Hippocampal formation (tissue), 2 donors: ENCODE measurements at places on chromosomes 1 and 21.

GRCh38 chr21:45589686-45590245 lies 47.5 kb upstream of the SLC19A1 start:
- DNase-seq = no peak

DNA sequence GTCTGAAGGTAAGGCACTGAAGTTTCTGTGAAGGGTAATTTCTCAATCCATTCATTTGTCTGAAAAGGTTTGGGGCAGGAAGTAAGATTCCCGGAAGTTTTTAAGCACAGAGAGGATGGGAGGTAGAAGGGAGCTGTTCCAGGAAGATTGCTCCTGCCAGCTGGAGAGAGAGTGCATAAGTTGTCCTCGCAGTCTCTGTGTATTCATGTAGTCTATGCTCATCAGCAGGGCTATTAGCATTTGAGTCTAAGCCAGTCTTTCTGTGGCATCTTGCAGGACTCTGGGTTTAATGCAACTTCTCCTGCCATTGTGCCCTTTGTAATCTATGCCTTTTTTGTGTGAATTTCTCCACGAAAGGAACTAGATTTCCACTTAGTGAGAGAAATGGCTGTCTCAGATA lies 140.8 kb upstream of the FGGY start:
- no peak for DNase-seq

DNA sequence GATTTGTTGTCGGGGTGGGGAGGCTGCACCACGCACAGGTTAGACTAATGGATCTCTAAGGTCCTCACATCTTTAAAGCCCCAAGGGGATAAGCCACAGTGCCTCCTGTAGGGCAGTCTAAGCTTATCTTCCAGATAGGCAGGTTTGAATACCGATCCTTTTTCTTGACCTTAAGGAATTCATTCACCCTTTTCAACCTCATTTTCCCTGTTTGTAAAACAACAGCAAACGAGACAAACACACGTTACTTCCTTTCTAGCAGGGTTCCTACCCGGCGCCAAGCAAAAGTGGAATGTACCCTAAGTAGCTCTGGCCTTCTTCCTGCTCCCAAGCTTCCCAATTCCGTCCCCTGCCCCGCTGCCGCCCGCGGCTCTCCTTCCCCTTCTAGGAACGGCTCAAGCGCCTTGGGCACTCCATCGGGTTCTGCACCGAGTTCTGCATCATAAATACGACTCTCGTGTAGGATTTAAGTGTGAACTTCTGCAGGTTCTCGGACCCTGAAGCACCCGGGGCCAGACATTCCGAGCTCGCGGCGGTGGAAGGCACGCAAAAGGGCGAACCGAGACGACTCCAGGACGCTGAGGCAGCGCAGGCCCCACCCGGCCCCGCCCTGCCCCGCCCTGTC lies 548 bp upstream of the CDC20 start:
- peak; percentile 34 for DNase-seq

DNA sequence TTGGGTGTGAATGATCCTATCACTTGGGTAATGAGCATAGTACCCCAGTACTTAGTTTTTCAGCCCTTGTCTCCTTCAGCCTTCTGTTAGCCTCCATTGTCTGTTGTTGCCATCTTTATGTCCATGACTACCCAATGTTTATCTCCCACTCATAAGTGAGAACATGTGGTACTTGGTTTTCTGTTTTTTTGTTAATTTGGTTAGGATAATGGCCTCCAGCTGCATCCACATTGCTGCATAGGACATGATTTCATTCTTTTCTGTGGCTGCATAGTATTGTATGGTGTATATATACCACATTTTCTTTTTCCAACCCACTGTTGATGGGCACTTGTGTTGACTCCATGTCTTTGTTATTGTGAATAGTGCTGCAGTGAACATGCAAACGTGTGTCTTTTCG lies 39.6 kb upstream of the GPR52 start:
- DNase-seq = no peak

DNA sequence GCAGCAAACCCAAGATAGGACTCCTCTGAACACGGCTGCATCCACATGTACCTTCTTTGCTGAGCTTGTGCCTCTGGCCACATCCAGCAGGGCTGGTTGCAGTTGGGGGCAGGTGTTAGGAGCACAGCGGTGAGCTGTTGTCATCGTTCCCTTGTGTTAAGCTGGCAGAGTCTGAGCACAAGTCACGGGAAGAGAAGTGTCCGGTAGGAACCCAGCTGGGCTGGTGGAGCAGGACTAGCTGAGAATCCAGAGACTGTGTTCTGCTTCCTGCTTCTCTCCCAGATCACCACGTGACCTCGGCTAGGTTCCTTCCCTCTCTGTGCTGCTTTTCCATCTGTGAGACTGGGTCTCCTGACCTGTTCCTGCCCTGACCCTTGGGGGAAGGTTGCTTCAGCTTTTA lies 105.1 kb downstream of the PCBP3 start:
- DNase-seq = no peak

DNA sequence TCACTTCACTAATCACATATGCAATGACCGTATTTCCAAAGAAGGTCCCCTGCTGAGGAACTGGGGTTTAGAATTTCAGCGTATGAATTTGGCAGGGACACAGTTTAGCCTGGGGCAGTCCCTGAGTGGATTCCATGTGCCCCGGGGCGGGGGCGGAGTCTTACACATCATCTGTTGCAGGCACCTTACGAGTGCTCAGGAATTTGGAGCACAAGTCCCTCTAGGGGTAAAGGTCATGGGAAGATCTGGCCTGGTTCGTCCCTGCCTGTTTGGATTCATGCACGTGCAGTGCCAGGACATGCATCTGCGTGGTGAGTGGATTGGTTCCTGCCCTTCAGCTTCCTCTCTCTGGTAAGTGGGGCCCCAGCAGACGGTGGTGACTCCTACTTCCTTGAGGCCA lies 208.3 kb upstream of the C1orf174 start:
- DNase-seq = no peak

DNA sequence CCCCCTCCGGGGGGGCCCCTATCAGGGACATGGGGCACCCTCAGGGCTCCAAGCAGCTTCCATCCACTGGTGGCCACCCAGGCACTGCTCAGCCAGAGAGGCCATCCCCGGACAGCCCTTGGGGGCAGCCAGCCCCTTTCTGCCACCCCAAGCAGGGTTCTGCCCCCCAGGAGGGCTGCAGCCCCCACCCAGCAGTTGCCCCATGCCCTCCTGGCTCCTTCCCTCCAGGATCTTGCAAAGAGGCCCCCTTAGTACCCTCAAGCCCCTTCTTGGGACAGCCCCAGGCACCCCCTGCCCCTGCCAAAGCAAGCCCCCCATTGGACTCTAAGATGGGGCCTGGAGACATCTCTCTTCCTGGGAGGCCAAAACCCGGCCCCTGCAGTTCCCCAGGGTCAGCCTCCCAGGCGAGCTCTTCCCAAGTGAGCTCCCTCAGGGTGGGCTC lies 34.9 kb downstream of the TRIM11 start:
- no peak for DNase-seq

GRCh38 chr1:221565711-221566110 lies 176.2 kb downstream of the DUSP10 start:
- DNase-seq = no peak

DNA sequence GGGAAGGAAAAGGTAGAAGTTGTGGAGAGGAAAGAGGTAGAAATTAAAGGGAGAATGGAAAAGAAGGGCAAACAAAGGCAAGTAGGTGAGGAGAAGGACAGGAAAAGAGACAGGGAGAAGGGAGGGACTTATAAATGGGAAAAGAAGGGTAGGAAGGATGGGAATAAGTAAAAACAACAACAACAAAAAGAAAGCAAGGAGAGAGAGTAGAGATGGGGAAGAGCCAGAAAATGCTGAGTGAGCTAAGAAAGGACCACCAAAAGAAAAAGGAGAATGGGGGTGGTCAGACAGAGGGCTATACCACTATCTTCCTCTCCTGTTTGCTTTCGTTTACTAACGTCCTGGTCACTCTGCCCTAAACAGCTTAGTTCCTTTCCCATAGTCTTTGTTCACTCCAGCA lies 1.7 kb upstream of the CMPK1 start:
- no peak for DNase-seq
